ENCODE measurements at places on chromosomes 16 and 17.

DNA sequence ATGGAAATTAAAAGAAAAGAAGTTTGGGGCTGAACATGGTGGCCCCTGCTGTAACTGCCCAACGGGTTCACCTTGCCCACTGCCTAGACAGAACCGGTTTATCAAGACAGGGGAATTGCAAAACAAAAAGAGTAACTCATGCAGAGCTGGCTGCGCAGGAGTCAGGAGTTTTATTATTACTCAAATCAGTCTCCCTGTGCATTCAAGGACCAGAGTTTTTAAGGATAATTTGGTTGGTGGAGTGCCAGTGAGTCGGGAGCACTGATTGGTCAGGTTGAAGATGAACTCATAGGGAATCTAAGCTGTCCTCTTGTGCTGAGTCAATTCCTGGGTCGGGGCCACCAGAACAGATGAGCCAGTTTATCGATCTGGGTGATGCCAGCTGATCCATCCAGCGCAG is 4.4 kb upstream of the SCPEP1 start:
- peak; percentile 71 for DNase-seq

DNA sequence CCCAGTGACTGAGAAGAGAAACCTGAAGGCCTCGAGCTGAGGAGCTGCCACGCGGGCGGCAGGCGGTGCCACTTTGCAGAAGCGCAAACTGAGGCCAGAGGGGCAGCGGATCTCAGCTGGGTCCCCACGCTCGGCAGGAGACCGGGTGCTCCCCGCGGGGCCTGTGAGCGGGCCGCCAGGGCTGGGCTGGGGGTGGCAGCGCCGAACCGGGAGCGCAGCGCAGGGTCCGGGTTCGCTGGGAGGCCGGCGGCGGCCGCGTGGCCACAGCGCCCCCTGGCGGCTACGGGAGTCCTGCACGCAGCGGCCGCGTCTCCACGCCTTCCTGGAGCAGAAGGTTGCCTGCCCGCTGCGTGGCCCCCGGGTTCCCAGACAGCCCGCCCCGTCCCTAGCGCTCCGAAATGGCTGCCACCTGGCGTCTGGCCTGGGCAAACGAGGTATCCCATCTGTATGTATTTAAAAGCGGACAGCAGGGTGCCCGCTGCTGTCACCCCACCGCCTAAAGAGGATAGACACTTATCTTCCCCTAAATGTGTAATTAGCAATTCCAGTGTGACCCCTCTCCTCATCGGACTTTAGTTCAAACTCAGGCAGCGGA is 96.1 kb upstream of the CDH5 start:
- no peak for DNase-seq

DNA sequence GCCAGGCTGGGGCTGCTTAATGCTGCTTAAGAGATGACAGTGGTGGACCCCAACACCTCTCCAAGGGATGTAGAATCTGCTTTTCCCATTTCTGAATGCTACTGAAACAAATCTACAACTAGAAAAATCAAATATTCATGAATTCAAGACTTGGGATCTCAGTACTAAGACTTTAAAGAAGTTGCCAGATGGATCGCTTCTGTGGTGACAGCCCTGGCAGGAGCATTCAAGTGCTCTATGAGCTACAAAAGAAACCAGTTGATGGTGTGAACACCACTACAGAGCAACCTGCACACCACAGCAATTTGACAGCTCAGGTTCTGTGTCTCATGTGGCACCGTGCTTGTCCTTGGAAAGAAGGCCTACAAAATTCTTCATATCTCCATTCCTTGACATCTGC is 42.6 kb downstream of the SIAH1 start:
- no peak for DNase-seq

- DNase-seq = no peak
Measured at GRCh38 chr16:24721830-24722238, 7.6 kb upstream of the TNRC6A start.

DNA sequence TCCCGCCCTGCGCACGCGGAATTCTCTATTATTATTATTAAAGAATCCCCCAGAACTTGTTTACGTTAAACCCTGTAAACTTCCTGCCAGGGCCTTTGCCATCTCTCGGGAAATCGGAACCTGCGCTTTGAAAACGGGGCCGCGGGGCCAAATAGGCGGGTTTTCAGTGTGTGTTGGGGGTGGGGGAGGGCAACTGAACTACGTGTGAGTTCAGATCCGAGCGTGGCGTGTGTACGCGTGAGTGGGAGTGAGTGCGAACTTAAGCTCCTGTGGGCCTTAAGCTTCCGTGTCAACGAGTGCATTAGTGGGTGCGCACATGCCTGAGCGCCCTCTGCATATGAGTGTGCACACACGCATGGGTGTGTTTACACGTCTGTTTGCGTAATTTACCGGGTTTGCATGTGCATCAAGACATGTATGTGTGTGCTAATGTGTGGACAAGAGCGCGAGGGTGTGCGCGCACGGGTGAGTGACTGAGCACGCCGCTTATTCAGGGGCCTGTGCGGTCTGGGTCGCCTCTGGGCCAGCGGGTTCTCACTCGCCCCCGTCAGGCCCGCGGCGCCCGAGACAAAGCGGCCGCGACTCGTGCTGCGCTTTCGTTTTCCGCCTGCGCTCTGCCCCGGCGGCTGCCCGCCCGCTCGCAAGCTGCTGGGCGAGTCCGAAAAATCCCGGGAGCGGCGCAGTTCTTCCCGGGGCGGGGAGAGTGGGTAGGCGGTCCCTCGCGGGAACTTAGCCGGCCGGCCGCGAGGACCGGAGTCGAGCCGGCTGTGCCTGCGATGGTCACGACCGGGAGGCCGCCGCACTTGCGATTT is 1.2 kb upstream of the FOXF1 start:
- peak; percentile 86 for DNase-seq

GRCh38 chr17:231191-231965 is 49.9 kb upstream of the DOC2B start:
- DNase-seq = no peak

- DNase-seq = no peak
Measured at GRCh38 chr17:43560461-43561427, 14.6 kb upstream of the ETV4 start.

DNA sequence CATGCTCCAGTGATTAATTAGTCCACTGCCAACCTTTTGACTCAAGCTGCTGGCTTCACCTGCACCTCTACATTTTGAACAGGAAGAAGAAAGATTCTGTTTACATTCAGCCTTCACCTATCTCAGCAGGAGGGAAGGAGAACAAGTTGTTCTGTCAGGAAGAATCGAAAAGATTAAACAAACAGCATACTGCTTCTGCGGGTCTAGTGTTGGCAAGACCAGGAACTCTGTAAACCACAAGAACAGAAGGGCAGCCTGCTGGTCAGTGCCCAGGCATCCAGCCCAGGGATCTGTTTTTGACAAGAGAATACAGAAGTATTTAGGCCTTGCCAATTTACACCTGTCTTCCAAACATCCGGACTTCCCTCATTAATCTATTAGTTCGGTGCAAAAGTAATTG is 189.7 kb downstream of the CHD9NB start:
- DNase-seq = no peak

- no peak for DNase-seq
Measured at GRCh38 chr16:28602529-28602928, 5.7 kb upstream of the SULT1A2 start.

DNA sequence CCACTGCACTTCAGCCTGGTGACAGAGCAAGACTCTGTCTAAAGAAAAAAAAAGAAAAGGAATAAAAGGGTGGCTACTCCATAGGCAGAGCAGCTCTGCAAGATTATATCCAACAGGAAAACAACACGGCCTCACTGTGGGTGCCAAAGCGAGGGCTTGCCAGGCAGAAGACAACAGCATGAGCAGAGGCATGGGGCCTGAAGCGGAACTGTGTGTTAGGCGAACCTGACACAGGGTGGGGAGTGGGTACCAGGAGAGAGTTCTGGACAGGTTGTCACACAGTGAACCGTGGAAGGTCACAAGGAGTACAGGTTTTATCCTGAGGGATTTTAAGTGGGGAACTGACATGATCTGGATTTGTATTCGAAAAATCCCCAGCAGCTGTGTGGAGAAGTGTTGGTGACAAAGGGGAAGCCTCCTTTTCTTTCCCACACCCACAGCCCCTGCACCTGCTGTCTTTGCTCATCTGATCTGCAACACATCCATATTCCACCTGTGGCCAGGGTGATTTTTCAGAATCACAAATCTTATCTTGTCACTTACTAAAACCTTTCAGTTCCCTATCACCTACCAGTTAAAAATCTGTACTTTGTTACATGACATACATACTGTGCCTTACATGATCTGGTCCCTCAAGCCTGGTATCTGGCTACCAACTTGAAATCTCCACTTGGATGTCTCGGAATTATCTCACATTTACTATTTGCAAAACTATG is 23.2 kb upstream of the ARHGAP17 start:
- DNase-seq = no peak

DNA sequence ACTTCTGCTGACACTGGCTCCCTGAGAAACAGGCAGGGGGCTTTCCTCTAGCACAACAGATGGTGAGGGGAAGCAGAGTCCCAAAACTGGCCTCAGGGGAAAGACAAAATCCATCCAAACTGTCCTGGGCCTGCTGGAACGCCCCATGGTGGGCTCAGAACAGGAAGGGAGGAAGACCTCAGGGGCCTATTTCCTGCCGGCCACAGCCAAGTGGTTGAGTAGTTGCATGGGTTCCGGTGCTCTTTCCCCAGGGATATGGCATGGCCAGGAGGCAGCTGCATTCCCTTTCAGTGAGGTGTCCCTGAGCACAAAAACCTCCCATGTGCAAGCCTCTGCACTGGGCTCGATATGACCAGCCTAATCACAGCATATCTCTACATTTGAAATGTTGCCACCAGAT is 303.0 kb upstream of the IRX5 start:
- no peak for DNase-seq

DNA sequence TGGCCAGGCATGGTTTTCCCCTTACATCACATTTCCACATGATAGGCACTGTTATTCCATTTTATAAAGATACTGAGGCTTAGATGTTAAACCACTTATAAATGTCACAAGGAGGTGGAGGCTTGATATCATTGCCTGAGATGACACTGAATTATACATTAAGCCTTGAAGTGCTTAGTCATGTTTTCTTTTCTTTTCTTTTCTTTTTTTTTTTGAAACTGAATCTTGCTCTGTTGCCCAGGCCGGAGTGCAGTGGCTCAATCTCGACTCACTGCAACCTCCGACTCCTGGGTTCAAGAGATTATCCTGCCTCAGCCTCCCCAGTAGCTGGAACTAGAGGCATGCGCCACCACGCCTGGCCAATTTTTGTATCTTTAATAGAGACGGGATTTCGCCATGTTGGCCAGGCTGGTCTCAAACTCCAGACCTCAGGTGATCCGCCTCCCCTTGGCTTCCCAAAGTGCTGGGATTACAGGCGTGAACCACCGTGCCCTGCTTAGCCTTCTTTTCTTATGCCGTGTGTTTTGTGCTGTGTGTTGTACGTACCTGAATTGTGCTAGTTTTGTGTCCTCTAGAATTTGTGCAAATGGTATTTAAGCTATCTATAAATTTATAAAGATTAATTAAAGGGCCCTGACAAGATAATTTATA is 1.2 kb downstream of the DNAJA3 start:
- DNase-seq = no peak

- no peak for DNase-seq
Measured at GRCh38 chr16:55015181-55015913, 84.7 kb downstream of the IRX5 start.

DNA sequence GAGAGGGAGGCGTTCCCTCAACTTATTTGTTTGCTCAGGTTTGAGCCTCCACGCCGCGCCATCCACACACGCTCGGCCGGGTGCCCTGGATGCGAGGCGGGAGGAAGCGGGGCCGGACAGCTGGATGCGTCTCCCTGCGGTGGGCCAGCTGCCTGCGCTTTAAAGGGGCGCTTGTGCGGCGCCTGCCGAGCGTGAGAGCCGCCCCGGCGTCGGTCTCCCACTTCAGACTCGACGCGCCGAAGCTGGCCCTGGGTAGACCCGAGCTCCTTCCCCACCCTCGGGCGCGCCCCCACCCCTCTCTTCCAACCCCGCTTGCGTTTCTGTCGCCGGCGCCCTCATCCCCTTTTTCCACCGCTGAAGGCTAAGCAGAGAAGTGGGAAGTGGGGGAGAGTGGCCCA is 527 bp upstream of the CHAD start:
- DNase-seq = peak; percentile 36

DNA sequence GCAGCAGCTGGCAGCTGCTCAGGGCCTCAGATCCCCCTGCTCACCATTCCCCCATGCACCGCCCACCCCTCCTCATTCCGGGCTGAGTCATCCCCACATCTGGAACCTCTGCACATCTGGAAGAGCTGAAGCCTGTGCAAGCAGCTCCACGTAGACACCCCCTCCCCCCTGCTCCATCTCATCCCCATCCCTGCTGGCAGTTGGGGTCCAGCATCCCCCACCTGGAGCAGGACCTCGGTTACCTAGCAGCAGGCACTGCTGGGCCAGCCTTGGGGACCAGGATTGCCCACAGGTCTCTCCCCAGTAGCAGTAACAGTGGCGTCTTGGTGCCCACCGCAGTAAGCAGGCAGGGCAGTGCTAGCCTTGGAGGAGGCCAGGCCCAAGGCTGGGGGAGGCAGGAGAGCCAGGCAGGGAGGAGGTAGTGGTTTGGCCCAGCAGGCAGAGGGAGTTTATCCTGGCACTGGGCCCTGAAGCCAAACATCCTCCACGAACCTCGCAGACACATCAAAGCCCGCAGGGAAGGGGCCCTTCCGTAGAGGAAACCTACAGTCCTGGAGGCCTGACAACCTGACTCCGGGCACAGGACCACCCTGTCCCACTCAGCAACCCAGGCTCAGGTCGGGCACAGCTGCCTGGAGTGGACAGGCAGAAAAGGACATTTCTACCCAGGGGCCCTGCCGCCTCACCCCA is 7.7 kb upstream of the TMEM92 start:
- peak; percentile 96 for DNase-seq

- peak; percentile 71 for DNase-seq
Measured at GRCh38 chr17:1002412-1002753, 5.5 kb downstream of the TIMM22 start.

DNA sequence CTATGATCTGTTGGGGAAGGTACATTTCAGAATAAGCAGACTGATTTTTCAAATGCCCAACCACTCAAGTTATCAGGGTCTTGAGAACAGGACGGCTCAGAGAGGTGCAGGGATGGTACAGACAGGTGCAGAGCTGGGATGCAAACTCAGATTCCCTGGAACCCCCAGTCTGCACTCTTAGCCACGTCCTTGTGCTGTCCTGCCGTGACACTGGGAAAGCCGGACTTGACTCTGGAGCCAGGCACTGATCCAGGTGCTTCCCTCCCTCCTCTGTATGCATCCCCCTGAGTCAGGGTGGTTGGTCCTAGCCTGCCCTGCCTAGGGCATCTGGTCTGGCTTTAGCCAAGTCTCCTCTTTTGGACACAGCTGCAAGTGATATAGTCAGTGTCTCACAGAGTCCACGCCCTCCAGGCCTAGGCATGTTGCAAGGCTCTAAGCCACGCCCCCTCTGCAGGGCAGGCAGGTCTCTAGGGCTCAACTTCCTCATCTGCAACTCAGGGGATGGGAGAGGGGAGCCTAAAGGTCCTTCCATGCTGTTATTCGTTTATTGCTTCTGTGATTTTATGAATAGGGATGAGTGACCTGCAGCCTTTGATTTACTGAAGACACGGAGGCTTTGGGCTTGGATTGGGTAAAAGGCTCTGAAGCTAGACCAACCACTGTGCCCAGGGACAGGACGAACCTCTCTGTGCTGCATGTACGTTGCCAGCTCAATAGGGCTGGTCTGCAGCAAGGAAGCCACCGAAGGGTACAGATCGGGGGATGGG is 97.3 kb downstream of the SDK2 start:
- DNase-seq = peak; percentile 4

All from foreskin fibroblast (primary cell).